ENCODE measurements at places on chromosomes 2 and 18.

- DNase-seq = peak; percentile 87
Measured at GRCh38 chr2:20487392-20488174, 40.7 kb downstream of the RHOB start.

DNA sequence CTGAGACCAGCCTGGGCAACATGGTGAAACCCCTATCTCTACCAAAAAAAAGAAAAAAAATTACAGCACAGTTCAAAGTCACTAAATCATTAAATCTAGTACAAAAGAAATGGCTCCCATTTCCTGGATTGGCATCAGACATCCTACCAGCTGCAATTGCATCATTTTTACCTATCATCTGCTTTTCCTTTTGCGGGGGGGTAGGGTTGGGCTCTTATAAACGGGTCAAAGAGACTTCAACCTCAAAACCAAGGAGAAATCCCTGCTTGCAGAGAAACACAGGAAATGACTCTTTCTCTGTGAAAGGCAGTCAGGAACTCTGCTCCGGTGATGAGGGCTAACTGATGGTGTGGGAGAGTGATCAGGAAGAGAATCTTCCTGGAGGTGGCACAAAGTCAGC lies 45.3 kb upstream of the RFX8 start:
- no peak for DNase-seq

- peak; percentile 38 for DNase-seq
Measured at GRCh38 chr2:167756446-167756845, 490.9 kb downstream of the STK39 start.

GRCh38 chr2:158539176-158540005 lies 82.6 kb downstream of the PKP4 start:
- DNase-seq = peak; percentile 6

DNA sequence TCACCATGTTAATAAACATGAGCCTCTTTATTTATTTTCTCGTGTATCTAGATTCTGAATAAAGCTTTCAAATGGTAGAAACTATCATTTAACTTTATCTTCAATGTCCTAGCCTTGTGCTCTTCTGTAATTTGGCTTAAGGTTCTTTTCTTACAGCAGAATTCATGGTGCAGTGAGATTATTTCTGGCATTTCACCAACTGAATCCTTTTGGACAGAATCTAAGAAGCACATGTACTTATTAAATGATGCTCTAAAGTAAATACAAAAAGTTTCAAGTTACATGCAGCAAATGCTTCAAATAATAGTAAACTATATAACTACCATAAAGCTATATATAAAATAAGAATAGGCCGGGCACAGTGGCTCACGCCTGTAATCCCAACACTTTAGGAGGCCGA lies 65.9 kb downstream of the AP1S3 start:
- no peak for DNase-seq

DNA sequence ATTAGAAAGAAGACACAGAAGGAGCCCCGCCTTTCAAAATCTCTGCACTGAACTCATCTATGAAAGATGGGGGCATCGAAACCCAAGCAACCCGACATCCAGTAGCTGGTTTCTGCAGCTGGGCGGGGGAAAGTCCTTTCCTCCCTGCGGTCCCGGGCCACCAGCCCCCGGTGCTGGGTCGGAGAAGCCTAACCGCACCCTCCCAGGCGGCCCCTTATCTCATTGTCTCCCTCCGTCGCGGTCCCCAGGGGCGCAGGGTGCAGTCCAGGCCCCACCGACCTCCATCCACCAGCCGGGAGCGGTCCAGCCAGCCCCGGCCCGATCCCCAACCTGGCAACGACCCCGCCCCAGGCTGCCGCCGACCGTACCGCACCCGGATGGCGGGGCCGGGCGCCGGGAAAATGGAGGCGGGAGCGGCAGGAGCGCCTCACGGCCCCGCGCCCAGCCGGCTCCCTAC lies 452 bp downstream of the RAPH1 start:
- no peak for DNase-seq

- DNase-seq = no peak
Measured at GRCh38 chr2:172090044-172090961, 5.0 kb downstream of the DLX1 start.

DNA sequence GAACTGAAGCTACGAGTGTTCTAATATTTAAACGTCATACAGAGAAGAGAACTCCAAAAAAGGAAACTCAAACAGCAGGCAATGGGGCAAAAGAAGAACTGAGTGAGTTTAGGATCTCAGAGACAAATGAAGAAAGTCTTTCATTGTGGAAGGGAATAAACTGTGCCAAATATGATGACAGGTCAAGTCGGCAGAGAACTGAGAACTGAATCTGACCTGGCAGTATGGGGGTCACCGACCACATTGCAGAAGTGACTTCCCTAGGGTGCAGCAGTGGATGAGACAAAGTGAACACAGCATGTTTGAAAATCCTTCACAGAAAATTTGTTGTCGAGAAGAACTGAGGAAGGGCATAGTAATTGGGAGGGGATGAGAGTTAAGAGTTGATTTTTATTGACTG lies 55.9 kb downstream of the TTC21B start:
- DNase-seq = no peak

- no peak for DNase-seq
Measured at GRCh38 chr18:60066219-60066975, 166.6 kb downstream of the PMAIP1 start.

DNA sequence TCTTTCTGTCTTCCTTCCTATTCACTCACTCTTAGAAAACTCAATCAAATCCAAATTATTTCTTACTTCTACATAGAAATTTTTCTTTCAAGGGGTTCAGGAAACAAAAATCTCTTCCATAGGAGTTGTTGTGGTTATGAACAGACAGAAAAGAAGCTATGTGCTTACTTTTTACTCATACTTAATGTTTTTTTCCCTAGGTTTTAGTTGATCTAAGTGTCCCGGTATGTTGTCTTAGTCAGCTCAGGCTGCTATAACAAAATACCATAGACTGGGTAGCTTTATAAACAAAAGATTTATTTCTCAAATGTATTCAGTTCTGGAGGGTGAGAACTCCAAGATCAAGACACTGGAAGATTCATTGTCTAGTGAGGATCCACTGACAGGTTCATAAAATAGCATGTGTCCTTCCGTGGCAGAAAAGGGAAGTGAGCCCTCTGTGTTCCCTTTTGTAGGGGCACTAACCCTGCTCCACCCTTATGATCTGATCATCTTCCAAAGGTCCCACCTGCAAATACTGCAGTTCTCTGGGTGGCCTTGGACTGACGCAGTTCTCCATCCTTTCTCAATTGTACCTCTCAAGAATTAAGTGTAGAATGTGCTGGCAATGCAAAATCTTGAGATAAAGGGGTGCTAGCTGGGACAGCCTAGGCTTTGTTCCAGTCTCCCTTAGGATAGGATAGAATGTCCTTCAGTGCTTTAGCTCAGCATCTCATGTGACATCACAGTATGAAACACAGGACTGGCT lies 14.4 kb upstream of the VRK2 start:
- no peak for DNase-seq

- no peak for DNase-seq
Measured at GRCh38 chr18:34758378-34758948, 48.4 kb downstream of the DTNA start.

DNA sequence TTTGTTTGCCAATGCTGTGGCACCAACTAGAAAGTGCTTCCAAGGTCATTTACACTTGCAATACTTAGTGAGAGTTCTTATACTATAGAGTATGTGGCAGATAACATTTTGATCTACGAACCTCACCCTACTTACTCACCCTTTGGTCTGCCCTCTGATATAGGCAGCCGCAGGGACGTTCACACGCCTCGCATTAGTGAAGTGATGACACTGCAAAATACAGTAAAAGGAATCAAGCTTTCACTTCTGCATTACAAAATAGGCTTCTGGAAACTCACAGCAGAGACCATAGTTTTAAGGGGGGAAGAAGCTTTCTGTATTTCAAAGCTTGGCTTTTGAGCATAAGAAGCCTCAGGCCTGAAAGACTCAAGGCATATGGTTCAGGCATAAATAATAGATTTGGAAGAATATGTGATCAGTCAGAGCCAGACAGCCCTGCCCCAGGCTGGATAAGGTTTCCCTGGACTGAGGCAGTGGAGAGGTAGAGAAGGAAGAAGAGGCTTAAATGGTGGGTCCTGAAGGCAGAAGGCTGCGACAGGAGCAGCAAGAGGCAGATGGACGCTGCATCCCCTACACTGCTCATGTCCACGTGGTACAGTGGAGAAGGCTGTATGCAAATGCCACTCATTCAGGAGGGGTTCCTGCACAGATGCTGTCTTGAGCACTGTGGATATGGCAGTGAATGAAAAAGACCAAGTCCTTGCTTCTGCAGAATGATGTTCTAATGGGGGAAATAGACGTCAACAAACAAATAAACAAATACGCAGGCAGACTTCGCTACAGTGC lies 63.1 kb downstream of the FECH start:
- no peak for DNase-seq

DNA sequence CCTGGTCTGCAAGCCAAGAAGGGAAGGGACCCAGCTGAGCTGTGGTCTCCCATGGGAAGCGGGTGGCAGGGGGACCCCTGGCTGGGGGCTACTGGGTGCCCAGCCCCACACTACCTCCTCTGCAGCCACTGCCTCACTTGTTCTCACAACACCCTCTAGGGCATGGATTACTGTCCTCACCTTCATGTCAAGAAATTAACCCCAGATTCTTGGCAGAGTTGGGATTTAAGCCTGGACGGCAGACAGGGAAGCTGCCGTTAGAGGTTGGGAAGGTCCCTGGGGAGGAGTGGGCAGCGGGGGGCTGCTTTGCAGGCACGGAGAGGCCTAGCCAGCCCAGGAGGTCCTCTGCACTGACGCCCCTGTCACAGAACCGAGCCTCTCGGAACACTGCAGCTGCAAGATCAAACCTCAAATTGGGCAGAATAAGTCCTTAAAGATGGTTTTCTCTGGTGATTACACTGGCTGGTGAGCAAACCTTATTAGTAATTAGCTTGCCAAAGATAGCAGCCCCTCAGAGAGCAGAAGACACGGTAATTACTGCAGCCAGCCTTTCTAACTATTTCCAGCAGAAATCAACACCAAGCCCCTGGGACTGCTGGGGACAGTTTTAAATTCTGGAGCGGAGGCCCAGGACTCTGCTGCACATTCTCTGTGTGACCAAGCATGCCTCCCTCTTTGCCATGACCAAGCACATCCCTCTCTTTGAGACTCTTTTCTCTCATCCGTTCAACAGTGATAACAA lies 35.9 kb downstream of the KCNF1 start:
- no peak for DNase-seq

DNA sequence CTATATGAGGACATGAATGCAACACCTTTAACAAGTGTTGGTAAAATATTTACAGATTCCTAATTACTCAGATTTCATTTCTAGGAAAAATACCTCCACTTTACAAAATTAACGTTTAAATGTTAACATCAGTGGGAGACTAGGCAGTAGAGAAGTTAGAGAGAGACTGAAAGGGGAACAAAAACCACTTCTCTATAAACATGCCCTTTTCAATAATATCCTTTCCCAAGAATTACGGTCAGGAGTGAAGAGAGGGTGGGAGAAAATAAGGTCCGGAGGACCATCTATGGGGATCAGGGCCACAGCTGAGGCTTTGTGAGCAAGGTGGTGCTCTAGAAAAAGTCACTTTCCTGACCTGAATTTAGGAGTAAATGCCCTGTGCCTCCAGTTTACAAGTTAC lies 65.3 kb upstream of the WIPF1 start:
- no peak for DNase-seq

DNA sequence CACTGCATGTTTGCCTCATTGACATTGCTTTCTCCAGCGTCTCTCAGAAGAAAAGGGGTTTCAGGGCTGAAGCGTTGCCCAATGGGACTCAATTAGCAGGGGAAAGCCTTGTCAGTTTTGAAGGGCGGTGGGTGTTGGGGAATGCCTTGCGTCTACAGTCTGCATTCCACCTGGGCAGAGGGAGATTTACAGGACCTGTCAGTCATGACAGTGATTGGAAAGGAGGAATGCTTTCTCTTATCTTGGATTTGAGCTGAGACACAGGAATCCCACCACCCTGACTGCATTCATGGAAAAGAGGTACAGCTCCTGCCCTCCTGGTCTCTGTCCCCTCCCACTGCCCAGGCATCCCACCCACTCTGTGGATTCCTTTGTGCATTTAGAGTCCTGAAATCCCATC lies 123.9 kb downstream of the ACKR3 start:
- no peak for DNase-seq

DNA sequence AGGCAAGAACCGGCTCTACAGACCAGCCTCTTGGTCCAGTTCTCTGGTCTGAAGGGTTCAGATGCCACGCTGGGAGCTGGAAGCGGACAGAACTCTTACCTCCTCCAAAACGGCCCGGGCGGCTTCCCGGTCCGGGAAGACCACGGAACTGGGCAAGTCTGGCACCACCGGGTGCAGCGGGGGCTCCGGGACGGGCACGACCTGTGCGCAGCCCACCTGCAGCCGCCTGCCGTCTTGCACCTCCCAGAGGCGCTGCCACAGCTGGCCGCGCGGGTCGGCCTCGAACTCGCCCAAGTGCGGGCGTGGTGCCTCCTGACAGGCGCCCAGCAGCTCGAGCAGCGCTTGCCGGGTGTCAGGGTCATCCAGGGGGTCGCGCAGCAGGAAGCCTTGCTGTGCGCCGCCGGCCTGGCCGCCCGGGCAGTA lies 773 bp downstream of the CMPK2 start:
- DNase-seq = no peak

DNA sequence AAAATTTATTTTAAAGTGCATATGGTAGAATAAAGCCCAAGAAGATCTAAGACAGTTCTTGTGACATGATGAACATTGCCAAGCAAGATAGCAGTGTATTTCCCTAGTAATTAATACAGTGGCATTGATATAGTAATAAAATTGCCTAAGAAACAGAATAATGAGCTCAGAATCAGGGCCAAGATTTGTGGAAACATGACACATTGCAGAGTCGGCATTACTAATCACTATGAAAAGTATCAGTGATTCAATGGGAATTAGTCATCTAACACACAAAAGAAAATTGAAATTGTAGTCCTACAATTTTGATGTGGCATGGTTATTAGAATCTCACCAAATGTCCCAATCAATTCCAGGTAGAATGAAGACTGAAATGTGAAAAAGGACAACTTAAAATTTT lies 243.0 kb upstream of the CYRIA start:
- DNase-seq = no peak

- DNase-seq = no peak
Measured at GRCh38 chr2:44652701-44653100, 288.8 kb upstream of the SIX3 start.

- no peak for DNase-seq
Measured at GRCh38 chr2:80026040-80026729, 278.4 kb downstream of the LRRTM1 start.

DNA sequence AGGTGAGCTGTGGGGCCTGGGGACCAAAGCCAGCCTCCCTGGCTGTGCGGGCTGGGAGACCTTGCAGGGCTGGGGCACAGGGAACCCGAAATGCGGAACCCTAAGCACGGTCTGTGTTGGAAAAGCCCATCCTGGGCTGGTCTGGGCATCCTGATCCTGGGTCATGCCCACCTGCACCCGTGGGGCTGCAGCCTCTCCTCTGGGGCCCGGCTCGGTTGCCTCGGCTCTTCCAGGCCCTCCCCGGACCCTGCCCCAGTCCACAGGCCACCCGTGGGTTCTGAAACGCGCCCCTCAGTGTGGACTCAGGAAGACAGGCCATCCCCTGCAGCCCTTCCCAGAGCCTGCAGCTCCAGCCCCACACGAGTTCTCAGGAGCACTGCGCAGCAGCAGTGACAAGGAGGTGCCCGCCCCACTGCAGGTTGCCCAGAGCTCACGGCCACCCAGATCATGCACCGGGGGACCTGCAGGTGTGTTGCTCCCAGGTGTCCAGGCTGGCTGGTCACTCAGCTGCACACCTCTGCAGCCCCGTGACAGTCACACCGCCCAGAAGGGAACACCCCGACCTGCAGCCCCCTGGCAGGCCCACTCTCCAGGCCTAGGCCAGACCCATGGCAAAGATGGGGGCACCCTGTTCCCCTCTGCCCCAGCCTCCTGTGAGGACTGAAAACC lies 12.2 kb upstream of the NFATC1 start:
- DNase-seq = no peak

All from COLO829 (cell line).